ENCODE measurements at places on chromosomes 7 and 10.

DNA sequence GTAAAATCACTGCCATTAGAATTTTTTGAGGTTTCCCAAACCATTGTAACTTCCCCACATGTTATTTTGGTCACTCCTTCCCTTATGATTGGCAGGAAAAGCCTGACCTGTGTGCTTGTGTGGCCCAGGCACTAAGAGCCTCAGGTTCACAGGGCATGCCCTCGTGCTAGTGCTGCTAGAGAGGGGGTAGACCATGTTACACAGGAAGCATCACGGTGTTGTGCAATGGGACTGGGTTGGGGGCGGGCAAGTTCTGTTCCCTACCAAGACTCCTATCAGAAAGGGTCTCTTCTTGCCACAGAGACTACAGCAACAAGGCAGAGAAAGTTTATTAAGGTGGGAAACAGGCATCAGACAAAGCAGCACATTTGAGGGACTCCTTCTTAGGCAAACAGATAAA is 32.2 kb downstream of the LSM5 start:
- DNase-seq, result no peak

DNA sequence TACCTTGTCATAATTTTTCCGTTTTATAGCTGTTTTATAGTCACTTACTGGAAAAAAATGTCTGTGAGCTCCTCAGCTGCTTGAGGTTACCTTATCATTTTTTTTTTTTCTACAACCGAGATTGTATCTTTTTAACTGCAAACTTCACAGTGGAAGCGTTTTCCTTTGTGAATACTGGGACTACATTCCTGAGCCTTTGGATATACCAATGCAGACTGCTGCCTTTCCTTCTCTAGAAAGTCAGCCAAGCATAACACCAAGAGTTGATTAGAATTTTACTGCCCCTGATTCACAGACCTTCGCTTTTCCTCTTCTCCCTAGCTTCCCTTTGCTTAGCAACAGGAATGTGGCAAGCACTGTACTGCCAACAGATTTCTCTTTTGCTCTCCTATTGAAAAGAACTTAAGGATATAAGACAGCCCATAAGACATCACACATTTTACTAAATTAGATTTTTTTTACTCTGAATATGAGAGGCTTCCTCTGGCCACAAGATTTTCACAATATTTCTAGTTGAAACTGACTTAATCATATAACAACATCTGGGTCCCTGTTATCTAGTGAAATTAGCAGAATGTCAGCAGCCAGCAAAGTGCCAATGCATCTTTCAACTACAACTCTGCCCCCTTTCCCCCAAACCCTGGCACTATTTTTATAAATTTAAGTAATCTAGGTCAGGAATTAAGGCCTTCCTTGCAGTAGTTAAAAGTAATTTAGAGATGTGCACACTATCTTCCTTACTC is 170.6 kb downstream of the PRKG1 start:
- DNase-seq, result no peak

- no peak for DNase-seq
Observed at GRCh38 chr7:134307320-134307719, 9.4 kb downstream of the SLC35B4 start.

- no peak for DNase-seq
Observed at GRCh38 chr7:1928645-1929348, 258.7 kb downstream of the ELFN1 start.

Data from NCI-H446 (cell line).